Activated T-helper 2 cell treated with anti-CD3 and anti-CD28 coated beads, Interferon-gamma antibody, Interleukin-2, Interleukin-4, amounts not matched to agents 10 μg/mL and 5 μg/mL and 100 μg/mL, durations not matched to agents 14 hours and 24 hours and 36 hours (primary cell): ENCODE measurements at places on chromosomes 5 and 9.

- no peaks in the 10 kb centered on the region for H3K27me3 ChIP-seq
- no peak for DNase-seq
- H3K4me3 ChIP-seq, result no peak overlapping the region
- no peak overlapping the region for H3K27ac ChIP-seq
- H3K4me1 ChIP-seq, result no peaks in the 10 kb centered on the region
Measured at GRCh38 chr9:16450578-16450977, 419.9 kb downstream of the BNC2 start.

DNA sequence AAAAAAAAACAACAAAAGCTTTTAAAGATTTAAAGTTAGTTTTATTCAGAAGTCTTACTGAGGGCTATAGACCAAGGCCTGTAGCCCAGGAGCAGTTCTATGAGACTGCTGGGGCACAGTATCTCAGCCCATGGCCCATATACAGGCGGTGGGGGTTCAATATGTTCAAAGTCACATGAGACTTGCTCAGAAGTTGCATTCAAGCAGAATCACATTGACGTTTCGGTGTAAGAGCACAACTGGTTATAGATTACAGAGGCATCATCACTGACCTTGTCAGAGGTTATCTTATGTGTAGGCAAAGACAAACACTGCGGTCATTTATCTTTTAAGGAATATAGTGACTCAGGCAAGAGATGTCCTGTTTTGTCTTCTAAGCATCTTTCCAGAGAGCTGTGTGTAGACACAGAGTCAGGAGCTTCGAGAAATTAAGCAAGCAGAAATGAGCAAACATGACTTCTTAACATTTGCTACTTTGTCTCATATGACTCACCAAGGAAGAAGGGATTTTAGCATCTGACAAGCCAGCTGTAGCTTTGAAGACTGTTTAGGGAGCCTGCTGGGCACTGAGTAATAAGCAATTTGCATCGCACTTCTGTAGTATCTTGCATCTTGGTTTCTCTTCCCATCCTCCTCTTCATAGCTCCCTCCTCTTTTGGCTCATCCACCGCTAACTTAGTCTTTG, 12.9 kb upstream of the F2RL1 start:
- peaks cover 9% of the 10 kb centered on the region for H3K27me3 ChIP-seq
- H3K36me3 ChIP-seq, result no peaks in the 10 kb centered on the region
- no peaks in the 10 kb centered on the region for H3K4me1 ChIP-seq
- no peak overlapping the region for H3K27ac ChIP-seq
- H3K4me3 ChIP-seq, result no peak overlapping the region

GRCh38 chr9:19148187-19148586, 20.9 kb upstream of the PLIN2 start:
- no peak for DNase-seq
- H3K4me1 ChIP-seq, result peaks cover 2% of the 10 kb centered on the region
- no peaks in the 10 kb centered on the region for H3K27me3 ChIP-seq
- H3K4me3 ChIP-seq, result no peak overlapping the region
- no peaks in the 10 kb centered on the region for H3K36me3 ChIP-seq

DNA sequence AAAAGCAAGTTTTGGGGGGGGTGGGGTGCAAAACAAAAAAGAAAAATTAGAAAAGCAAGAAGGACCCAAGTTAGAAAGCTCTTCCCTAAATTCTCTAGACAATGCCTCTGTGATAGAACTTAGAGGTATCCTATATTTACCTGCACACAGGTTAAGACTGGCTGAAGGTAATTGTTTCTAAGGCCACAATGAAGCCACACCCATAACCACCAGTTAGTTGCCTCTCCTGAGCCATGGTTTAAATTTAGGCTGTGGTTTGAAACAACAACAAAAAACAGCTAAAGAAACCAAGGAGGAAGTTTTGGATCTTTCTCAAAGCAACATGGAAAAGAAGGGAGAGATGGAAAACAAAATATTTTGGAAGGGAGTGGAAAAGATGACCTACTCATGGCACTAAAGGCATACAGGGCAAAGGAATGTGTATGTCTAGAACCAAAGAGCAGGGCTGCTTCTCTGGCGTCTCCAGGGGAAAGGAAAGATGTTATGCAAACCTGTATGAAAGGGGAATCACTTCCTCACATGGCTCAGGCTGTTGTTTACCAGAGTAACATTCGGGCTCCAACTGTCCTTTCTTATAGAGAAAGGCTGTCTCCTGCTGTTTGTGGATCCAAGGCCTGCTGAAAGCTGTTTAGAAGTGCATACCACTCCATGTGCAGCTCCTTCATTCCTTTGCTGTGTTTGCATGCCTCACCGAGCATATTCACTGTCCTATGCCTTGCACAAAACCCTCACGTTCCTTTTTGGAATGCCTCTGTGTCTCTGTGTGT, 408.9 kb upstream of the MPDZ start:
- DNase-seq, result no peak
- no peaks in the 10 kb centered on the region for H3K4me1 ChIP-seq
- H3K27ac ChIP-seq, result no peak overlapping the region
- H3K4me3 ChIP-seq, result no peak overlapping the region

GRCh38 chr5:94893412-94894135, 275.1 kb downstream of the SLF1 start:
- no peaks in the 10 kb centered on the region for H3K27me3 ChIP-seq
- no peaks in the 10 kb centered on the region for H3K4me1 ChIP-seq
- no peak overlapping the region for H3K27ac ChIP-seq
- DNase-seq, result no peak
- no peaks in the 10 kb centered on the region for H3K36me3 ChIP-seq

- no peaks in the 10 kb centered on the region for H3K4me1 ChIP-seq
- H3K27ac ChIP-seq, result no peak overlapping the region
- no peaks in the 10 kb centered on the region for H3K36me3 ChIP-seq
Measured at GRCh38 chr5:34639852-34640626, 16.1 kb upstream of the RAI14 start.

- H3K27me3 ChIP-seq, result peaks cover 6% of the 10 kb centered on the region
- no peak overlapping the region for H3K4me3 ChIP-seq
- no peak for DNase-seq
- no peak overlapping the region for H3K27ac ChIP-seq
Measured at GRCh38 chr5:150616024-150616470, 24.4 kb upstream of the SYNPO start.

DNA sequence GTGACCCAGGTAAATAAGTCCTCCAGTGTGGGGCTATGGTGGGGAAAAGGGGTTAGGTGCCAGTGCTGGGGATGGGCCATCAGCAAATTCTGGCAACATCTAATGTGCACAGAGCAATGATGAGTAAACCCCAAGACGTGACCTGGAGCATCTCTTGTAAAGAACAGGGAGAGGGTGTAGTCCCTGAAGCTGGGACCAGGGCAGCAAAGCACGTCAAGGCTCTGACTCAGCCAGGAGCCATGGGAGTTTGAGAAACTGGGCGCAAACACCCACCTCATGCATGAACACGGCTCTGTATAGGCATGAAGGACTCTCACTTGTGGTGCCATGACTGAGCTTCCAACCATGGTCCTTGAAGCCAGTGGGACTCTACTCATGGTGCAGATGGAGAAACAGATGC, 51.8 kb downstream of the DUSP1 start:
- no peaks in the 10 kb centered on the region for H3K36me3 ChIP-seq
- no peak for DNase-seq

DNA sequence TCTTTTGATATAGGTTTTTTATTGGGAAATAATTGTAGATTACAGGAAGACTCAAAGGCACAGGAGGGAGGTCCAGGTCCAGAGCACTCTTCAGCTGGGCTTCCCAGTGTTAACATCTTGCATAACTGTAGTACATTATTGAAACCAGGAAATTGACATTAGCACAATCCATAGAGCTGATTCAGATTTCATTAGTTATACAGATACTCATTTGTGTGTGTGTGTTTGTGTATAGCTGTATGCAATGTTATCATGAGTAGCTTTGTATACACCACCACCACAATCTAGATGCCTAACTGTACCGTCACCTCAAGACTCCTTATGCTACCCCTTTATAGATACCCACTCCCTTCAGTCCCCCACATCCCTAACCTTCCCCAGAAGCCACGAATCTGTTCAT, 47.9 kb downstream of the SLC36A1 start:
- H3K4me1 ChIP-seq, result peaks cover 2% of the 10 kb centered on the region
- H3K4me3 ChIP-seq, result no peak overlapping the region
- no peaks in the 10 kb centered on the region for H3K27me3 ChIP-seq
- DNase-seq, result no peak

- no peak overlapping the region for H3K27ac ChIP-seq
- H3K4me1 ChIP-seq, result peaks cover 2% of the 10 kb centered on the region
- DNase-seq, result no peak
Measured at GRCh38 chr5:158802941-158803341, 296.8 kb downstream of the EBF1 start.

- DNase-seq, result no peak
- no peaks in the 10 kb centered on the region for H3K36me3 ChIP-seq
- H3K4me3 ChIP-seq, result no peak overlapping the region
- H3K27ac ChIP-seq, result no peak overlapping the region
- H3K27me3 ChIP-seq, result no peaks in the 10 kb centered on the region
Measured at GRCh38 chr5:173591056-173591514, 25.4 kb downstream of the BOD1 start.

DNA sequence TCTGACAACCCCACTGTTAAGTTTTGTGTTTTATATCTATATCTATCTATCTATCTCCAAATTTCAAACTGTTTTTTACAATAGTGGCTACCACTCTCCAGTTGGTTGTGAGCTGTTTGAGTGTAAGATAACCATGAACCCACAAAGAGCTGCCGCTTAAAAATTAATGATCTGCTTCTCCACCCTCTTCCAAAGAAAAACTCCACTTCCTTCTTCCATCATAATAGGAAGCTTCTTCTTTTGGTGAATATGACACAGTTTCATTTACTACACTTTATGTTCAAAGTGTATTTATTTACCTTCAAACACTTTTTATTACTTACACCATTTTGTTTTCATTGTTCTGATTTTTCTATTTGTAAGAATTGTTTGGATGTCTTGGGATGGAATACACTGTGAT, 37.9 kb downstream of the SPZ1 start:
- no peaks in the 10 kb centered on the region for H3K4me1 ChIP-seq
- no peaks in the 10 kb centered on the region for H3K36me3 ChIP-seq

DNA sequence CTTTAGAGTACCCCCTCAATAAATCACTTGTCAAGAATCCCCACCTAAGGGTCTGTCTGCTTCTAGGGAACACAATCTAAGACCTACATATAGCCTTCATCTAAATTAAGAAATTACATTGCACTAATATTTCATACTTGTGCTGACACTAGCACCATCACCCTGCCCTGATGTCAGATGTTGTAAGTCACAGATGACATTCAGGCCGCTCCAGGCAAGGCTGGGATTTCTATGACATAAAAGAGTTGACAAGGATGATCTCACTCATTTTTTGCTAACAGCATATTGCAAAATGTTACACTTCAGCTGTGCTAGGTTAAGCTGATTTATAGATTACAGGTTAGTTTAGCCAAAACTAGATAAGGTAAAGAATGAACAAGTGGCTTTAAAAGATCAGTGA, 372.5 kb upstream of the GRIA1 start:
- no peaks in the 10 kb centered on the region for H3K36me3 ChIP-seq
- H3K4me1 ChIP-seq, result no peaks in the 10 kb centered on the region
- no peak overlapping the region for H3K4me3 ChIP-seq
- DNase-seq, result no peak
- no peaks in the 10 kb centered on the region for H3K27me3 ChIP-seq

GRCh38 chr5:169260896-169261569, 39.9 kb downstream of the SLIT3 start:
- no peak overlapping the region for H3K27ac ChIP-seq
- no peak overlapping the region for H3K4me3 ChIP-seq

- no peaks in the 10 kb centered on the region for H3K36me3 ChIP-seq
- H3K4me1 ChIP-seq, result no peaks in the 10 kb centered on the region
- no peak overlapping the region for H3K27ac ChIP-seq
Measured at GRCh38 chr5:125579182-125579581, 832.7 kb upstream of the ZNF608 start.

DNA sequence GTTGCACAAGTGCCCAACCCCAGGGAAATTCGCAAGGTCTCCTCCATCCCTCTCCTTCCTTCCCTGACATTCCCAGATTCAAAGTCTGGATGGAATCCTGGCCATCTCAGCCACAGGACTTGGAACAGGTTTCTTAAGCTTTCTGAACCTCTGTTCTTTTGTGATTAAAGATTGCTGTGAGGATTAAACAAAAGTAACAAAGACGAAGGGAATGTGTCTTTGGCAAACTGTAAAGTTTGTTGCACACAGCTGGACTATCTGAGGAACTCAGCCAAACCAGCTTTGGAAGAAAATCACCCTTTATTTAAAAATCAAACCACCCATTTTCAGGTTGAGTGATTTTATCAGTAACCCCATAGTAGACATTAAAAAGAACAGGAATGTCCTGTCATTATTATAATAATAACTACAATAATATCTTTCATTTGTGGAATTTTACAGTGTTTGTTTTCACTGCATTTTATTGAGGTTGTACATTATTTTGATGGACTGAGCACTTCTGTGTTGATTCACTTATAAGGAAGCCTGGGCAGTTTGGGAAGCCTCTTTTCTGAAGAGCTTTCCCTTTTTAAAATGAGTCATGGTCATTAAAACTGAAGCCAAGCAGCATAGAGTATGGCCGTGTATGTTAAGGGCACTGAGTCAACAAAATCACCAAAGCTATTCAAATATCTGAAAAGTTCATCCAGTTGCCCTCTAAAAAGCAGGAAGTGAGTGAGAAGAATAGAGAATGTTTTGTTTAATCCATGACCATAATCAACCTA, 310.2 kb downstream of the AGTPBP1 start:
- no peak for DNase-seq
- no peak overlapping the region for H3K27ac ChIP-seq
- H3K4me3 ChIP-seq, result no peak overlapping the region
- no peaks in the 10 kb centered on the region for H3K36me3 ChIP-seq
- H3K27me3 ChIP-seq, result peaks cover 3% of the 10 kb centered on the region

DNA sequence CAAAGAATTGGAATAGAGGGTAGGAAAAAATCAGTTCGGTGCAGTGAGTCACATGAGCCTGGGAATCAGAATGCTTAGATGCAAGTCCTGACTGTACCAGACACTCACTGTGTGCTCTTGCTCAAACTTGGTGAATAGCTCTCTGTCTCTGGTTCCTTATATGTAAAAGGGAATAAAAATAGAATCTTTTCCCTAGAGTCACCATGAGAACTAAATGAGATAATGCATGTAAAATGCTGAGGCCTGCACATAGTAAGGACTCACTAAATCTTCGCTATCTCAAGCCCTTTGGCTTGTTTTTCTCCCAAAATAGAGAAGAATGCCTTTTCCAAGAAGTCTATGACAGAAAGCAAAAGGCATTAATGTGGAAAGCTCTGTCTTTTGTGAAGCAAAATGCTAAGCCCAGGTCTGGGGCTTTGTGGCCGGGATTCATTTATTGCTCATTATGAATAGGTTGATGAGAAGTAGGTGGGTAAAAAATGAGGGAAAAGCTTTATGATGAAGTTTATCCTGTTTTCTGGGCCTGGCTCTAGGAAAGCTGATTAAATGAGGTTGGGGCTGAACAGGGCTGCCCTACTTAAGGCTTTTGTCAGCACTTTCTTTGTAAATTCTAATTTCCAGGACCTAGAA, 483.3 kb downstream of the DMAC1 start:
- H3K27me3 ChIP-seq, result peaks cover 2% of the 10 kb centered on the region
- no peaks in the 10 kb centered on the region for H3K4me1 ChIP-seq
- no peak overlapping the region for H3K4me3 ChIP-seq
- no peak for DNase-seq
- no peak overlapping the region for H3K27ac ChIP-seq

GRCh38 chr9:137703842-137704508, 85.2 kb downstream of the EHMT1 start:
- no peak overlapping the region for H3K4me3 ChIP-seq
- H3K36me3 ChIP-seq, result peaks cover 55% of the 10 kb centered on the region
- H3K27ac ChIP-seq, result no peak overlapping the region
- peaks cover 29% of the 10 kb centered on the region for H3K4me1 ChIP-seq
- H3K27me3 ChIP-seq, result no peaks in the 10 kb centered on the region

GRCh38 chr5:39698838-39699560, 274.2 kb upstream of the DAB2 start:
- no peak overlapping the region for H3K4me3 ChIP-seq
- DNase-seq, result no peak
- peaks cover 8% of the 10 kb centered on the region for H3K27me3 ChIP-seq
- H3K36me3 ChIP-seq, result no peaks in the 10 kb centered on the region
- H3K4me1 ChIP-seq, result no peaks in the 10 kb centered on the region
